Stimulated activated CD8-positive, alpha-beta memory T cell treated with anti-CD3 and anti-CD28 coated beads, Interleukin-4, amount 100 ng/mL, for 1 hour (primary cell): ENCODE measurements at places on chromosomes 3 and 15.

DNA sequence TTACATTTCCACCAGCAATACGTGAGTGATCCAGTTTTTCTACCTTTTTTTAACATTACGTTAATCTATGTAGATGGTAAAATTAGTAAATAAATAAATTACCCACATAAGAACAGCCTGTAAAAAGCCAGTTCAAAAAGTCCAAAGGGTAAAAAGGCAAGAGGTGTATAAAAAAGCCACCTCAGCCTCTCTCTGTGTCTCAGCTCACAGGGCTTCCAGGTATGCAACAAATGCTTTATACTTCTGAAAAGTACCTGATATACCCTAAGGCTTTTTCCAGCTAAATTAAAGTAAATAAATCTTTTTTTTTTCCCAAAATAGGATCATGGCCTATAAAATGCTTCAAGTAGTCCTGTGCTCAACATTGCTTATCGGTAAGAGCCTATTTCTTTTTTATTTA lies at the start of gene C3orf85:
Gene C3orf85 (plus strand): TSS at position 197 of the 400 bp plus-strand sequence. CDS start 129 bp downstream, at position 326.
- DNase-seq, result no peak

GRCh38 chr15:100001405-100001804 lies 268.2 kb upstream of the LYSMD4 start:
- DNase-seq, result no peak

DNA sequence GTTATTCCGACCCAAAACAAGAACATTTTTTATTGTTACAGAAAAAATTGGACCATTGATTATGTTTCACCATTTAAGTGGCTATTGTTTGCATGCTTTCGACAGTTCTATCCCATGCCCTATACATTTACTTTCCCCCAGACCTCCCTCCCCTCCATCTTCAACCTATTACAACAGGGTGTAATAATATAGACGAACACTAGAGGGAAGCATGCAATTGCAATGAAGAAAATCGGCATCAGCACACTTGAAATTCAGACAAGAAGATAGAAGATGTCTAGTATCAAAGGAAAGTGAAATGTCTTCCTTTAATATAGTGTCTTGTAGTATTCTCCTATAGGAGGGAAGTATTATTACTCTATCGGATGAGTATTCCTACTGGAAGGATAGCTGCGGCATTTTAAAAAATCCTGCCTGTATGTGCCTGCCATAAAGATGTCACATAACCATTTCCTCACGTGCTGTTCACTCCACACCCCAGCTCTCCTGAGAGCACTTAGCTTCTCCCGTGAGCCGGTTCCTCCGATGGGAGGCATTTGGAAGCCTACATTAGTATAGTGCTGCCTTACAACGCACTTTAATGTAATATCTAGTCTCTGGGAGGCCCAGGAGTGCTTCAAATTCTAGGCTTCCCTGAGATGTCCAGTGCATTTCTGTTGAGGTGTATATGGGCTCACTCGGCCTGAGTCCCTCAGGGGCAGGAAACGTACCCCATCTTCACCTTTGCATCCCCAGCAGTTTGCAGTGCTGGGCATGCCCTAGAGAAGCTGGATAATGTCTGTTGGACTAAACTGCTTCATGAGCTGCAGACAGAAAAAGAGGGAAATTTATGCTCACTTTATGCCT lies 17.8 kb upstream of the ERICH6 start:
- no peak for DNase-seq

DNA sequence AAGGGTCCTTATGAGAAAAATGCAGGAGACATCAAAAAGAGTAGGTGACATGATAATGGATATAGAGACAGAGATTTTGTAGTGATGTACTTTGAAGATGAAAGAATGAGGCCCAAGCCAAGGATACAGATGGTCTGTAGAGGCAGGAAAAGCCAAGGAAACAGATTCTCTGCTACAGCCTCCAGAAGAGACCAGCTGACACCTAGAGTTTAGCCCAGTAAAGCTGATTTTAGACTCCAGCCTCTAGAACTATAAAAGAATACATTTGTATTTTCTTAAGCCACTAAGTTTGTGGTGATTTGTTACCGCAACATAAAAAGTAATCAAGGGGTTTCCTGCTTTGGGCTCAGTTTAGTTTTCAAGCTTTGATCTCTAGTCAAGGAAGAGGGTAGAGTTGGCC lies 64.8 kb downstream of the STRIT1 start:
- no peak for DNase-seq

DNA sequence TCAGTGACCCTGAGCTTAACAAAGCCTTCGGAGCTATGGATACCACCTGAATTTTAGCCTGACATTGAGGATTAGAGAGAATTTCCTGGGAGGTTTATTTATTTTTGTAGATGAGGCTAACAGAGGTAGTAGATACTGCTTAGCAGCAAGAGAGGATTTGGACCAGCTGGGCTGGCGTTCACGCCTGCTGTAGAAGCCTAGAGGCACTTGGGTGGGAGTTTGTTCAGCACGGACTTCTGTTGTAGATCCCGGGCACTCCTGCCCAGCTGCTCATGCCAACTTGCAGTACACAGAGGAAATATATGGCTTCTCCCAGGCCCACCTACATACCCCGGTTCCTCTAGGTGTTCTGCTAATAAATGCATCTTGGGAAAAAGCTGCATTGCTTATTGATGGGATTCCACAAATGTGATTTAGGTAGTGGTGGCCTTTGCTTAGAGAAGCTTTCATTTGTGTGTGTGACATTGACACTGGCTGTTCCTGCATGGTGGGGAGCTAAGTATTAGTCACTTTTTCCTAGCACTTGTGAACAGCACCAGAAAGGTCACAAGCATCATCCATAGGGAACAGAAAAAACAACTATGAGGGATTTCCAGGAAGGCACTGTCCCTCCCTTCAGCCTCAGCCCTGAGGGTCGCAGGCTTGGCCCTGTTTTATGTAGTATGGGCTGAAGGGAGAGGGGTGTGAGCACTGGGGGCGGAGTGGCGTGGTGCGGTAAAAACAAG lies 324.8 kb upstream of the LRRFIP2 start:
- DNase-seq, result no peak

- no peak for DNase-seq
These were observed 21.8 kb upstream of the ANKRD28 start for GRCh38 chr3:15819576-15819975.

- no peak for DNase-seq
These were observed 2.9 kb downstream of the CASR start for GRCh38 chr3:122186372-122186771.

GRCh38 chr3:25084016-25084415 lies 344.0 kb upstream of the RARB start:
- no peak for DNase-seq

DNA sequence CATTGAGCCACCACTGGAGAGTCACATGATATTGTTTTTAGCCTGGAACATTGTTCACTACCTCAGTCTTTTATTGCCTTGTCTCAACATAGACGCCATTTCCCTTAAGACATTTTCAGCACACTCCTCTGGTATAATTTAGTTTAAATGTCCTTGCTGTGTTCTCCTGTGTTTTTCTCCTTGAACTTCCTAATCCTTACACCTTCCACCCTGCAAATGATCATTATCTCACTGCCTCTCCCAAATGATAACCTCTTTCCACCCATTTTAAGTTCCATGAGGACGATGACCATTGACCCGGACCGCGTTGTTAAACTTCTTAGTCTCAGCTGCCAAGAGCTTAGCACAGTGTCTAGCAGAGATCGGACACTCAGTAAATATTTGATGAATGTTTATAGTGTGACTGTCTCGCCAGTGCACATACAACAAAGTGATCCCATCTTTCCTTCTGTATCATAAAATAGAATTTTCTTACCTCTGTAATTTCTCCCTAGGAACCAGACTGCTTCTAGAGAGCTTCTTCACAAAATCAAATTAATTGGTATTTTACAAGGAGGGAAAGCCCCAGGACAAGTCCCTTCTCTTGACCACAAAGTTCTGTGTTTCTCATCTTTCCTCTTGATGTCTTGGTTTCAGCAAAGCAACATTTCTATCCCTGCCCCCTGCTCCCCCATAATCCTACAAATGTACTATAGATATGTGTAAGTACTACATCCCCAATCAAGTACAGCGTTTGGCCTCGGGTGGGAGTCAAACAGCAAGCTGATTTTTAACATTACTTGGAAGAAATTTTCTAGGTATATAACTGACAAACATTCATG lies 429.6 kb downstream of the LPP start:
- DNase-seq, result no peak

GRCh38 chr3:43171748-43172147 lies 65.9 kb upstream of the POMGNT2 start:
- DNase-seq, result no peak

DNA sequence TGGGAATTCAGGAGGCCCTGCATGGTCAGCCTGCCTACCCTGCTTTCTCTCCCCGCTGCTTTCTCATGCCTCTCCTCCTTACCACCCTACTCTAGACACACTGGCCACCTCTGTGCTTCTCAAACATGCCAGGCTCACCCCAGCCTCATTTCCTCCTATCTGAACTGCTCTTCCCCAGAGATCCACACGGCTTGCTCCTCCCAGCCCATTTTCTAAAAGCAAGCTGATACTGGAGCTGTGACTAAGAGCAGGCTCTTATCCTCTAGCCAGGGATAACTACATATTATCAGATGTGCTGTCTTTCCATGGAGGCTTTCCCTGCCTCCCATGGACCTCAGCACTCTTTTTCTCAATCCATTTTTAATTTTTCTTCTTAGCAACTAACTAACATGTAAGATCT lies 85.9 kb downstream of the BOC start:
- DNase-seq, result no peak

GRCh38 chr3:16837602-16838001 lies 47.2 kb upstream of the PLCL2 start:
- no peak for DNase-seq

- DNase-seq, result no peak
These were observed 284.5 kb upstream of the TLE3 start for GRCh38 chr15:70382009-70382749.

DNA sequence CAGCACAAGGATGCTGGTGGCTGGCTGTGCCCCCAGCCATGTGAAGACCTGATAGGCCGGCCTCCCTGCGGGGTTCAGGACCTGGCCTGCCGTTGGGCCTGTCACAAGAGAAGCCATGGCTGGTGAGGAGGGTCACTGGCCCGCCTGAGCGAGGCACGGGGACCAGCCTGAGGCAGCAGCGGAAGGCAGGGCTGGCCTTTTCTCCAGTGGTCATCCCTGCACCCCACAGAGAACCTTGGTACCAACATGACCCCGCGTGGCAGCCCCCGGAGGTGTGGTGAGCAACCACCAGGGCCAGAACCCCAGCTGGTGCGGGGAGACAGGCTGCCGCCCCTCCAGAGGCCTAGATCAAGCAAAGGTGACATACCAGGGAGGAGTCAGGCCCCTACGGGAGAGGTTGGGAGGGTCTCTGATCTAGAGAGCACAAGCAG lies 134.1 kb upstream of the MEF2A start:
- no peak for DNase-seq

DNA sequence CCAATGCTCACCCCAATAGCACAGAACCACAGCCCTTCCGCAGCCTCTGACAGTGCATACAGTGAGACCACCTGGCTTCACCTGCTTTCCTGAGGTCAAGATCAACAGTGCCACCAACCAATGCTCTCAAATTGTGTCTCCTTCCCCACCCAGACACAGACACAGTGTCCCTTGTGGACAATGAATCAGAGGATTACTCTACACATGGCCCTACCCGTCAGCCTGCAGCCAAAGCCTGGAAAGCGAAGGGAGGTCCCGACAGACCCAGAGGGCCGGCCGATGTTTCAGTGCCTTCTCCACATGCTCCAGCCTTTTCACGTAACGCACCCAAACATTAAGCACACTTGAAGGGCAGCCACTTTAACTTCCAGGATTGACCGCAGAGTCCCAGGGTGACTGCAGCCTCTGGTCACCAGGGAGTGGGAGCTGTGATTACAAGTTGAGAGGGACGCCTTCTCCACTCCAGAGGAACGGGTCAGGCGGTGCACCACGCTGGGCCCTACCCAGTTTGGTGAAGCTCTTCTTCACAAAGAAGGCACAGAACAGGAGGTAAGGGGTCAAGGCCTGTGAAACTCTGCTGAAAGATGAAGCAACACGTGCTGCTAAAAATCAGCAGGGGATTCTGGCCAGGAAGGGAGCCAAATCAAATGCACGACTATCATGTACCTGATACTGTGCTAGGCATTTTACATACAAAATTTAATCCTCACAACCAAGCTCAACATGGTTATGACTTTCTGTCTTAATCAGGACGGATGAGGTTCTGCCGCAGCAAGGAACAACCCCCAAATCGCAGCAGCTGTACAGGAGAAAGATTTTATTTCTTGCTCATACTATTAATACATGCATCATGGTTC lies 17.2 kb downstream of the KLHL25 start:
- DNase-seq, result no peak

GRCh38 chr3:27542476-27542875 lies 58.3 kb upstream of the SLC4A7 start:
- DNase-seq, result no peak

GRCh38 chr3:52402101-52402521 lies 42.8 kb downstream of the SEMA3G start:
- DNase-seq, result no peak

GRCh38 chr15:52117549-52117948 lies 5.0 kb upstream of the BCL2L10 start:
- DNase-seq, result no peak

DNA sequence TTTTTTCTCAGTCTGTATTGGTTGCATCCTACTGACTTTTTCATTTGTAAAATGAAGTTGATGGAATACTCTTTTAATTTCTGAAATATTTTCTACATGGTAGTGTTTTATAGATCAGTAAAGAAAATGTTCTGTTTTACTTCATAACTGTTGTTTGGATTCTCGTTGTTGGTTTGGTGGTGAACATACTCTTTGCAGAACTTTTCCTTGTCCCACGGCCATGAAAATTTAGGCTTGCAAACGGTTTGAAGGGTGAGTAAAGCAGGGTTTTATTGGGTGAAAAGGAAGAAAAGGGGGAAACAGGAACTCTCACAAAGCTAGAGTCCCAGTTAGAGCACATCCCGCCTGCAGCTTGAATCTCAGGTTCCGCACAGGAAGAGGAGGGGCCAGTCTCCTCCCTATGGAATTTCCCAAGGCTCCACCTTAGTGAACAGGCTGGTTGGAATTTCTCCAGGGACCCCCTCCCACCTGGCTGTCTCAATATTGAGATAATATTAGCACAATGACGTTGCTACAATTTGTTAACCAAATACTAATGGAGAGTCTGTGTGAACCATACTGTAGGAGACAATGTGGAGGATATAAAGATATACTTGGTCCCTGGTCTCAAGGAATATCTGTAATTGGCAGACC lies 5.6 kb downstream of the PDCD6IP start:
- DNase-seq, result no peak

DNA sequence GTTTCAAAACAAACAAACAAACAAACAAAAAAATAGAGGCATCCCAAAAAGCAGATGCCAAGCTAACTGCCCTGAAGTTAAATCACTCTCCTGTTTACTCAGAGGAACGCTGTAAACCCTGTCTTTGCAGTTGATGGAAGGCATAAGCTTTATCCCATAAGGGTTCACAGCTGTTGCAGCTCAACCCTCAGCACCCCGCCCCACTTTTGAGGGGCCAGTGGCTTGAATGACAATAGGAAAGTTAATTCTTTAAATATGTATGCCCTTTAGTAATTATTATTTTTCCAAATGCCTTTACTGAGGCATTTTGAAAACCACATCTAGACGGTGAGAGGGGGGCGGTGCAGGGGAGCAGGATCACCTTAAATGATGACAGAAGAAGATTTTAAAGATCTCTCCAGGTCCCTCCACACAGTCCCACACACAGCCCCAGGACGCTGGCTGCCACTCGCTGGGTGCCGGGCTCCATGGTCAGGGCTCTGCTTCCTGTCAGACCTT lies 272.1 kb downstream of the FAM43A start:
- no peak for DNase-seq

GRCh38 chr3:122691195-122691594 lies 10.6 kb downstream of the PARP14 start:
- no peak for DNase-seq

GRCh38 chr15:71743861-71744382 lies 66.4 kb upstream of the NR2E3 start:
- peak; percentile 50 for DNase-seq

GRCh38 chr15:76575274-76575673 lies 238.7 kb downstream of the ISL2 start:
- DNase-seq, result no peak
